Lower lobe of right lung (tissue), 2 donors: ENCODE measurements at places on chromosomes 4 and X. TPM values are rescaled to one million over a fixed set of nuclear protein-coding genes. Genes with fewer than 3 reads are reported as not detected.

- no peak overlapping the region for H3K4me3 ChIP-seq
- H3K27me3 ChIP-seq: no peaks in the 10 kb centered on the region
- no peak for DNase-seq
- H3K27ac ChIP-seq: no peak overlapping the region
Observed at GRCh38 chrX:22164770-22165388, 107.8 kb upstream of the CBLL2 start.

DNA sequence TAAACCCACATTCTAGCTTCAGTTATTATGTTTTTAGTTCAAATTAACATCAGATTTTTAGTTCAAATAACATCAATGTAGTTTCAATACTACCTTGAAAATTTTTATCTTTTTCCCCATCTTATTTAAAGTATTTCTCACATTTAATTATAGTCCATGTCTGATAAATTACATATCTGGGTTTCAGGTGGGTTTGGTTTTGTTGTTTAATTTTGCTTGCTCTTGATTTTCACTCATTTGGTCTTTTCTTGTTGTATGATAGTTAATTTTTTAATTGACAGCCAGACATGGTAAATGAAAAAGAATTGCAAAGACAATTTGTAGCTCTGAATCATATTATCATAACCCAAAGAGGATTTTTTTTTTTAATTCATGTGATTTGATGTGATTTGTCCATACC, 41.9 kb downstream of the GYG2 start:
- H3K27ac ChIP-seq: no peak overlapping the region
- no peaks in the 10 kb centered on the region for H3K27me3 ChIP-seq
- no peak overlapping the region for H3K4me3 ChIP-seq
- no peaks in the 10 kb centered on the region for H3K4me1 ChIP-seq
- no peaks in the 10 kb centered on the region for H3K36me3 ChIP-seq

DNA sequence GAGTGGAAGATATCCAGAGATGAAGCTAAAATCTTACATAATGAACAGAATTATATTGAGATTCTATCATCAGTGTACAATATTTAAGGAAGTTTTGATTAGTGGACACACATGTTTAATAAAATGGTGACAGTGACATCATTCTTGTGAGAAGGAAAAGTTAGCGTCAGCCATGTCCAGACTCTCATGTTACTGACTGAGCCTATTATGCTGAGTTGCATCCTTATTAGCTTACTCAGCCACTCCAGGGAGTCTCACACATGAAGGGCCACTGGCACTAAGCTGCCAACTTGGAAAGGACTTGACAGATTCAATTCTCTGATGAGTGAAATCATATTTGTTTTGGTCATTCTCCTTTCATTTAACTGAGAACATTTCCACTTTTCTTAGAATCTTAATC, 170.6 kb downstream of the BANK1 start:
- H3K27me3 ChIP-seq: no peaks in the 10 kb centered on the region
- H3K4me3 ChIP-seq: no peak overlapping the region
- H3K36me3 ChIP-seq: no peaks in the 10 kb centered on the region
- peak; percentile 36 for DNase-seq
- H3K4me1 ChIP-seq: no peaks in the 10 kb centered on the region

- no peak overlapping the region for H3K4me3 ChIP-seq
- no peaks in the 10 kb centered on the region for H3K27me3 ChIP-seq
- H3K27ac ChIP-seq: no peak overlapping the region
- DNase-seq: no peak
Observed at GRCh38 chrX:139078761-139079280, 367.3 kb upstream of the FGF13 start.

GRCh38 chr4:152709675-152710438, 30.1 kb upstream of the TMEM154 start:
- DNase-seq: no peak
- H3K4me1 ChIP-seq: no peaks in the 10 kb centered on the region
- no peak overlapping the region for H3K4me3 ChIP-seq

DNA sequence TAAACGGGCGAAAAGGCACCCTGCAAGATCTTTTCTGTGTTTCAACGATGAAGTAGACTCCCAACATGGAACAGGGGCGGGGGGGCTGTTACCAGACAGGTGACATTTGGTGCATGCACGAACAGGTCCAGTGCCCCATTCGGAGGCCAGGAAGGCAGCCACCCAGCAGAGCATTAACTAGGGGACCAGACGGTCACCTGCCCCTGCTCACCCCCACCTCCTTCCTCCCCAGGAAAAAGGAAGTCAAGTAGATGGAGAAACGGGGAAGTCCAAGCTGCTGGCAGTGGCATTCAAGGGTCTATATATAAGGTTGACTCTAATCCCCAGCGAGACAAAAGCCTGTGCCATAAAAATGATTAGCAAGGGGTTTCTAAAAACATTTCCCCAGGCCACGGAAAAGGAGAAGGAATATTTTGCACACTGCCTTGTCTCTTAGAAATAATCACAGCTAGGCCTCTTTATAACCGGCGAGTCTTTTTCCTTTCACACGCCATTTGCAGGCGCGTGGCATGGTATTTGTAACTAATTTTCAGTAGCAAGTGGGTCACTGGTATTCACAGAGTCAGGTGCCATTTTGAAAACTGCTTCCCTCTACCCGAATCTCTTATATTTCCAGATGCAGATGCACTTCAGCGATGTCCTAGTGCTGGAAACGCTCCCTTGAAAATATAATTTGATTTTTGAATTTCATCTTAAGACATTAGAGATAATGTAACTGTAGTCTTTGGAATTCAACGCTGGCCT, 1.2 kb upstream of the TMSB4X start:
- peaks cover 17% of the 10 kb centered on the region for H3K4me1 ChIP-seq
- H3K36me3 ChIP-seq: peaks cover 6% of the 10 kb centered on the region
- peak; percentile 58 for DNase-seq
- H3K4me3 ChIP-seq: peak overlapping the region; percentile 76

GRCh38 chrX:129115104-129115503, 408.2 kb downstream of the SMARCA1 start:
- no peak overlapping the region for H3K4me3 ChIP-seq
- H3K4me1 ChIP-seq: no peaks in the 10 kb centered on the region
- H3K27me3 ChIP-seq: no peaks in the 10 kb centered on the region
- no peaks in the 10 kb centered on the region for H3K36me3 ChIP-seq
- H3K27ac ChIP-seq: no peak overlapping the region
- no peak for DNase-seq

GRCh38 chrX:16559206-16559619, 90.7 kb upstream of the S100G start:
- H3K36me3 ChIP-seq: no peaks in the 10 kb centered on the region
- H3K27me3 ChIP-seq: no peaks in the 10 kb centered on the region
- H3K27ac ChIP-seq: no peak overlapping the region
- no peak overlapping the region for H3K4me3 ChIP-seq

DNA sequence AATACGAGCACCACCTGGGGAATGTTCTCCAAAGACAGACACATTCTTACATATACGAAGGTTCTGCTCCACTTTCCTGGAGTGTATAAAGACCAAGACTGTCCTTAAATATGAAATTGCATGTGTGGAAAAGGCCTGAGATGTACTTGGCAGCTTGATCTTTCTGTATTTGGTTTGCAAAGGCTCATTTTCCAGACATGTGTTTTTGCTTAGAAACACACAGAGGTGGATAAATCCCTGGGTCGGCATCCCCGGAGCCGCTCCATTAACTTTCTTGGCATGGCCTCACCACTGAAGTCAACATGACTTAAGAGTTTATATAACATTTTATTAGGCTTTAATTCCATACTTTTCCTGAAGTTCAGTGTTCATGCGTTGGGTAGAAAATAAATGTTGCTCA, 239.4 kb downstream of the LDB2 start:
- no peaks in the 10 kb centered on the region for H3K27me3 ChIP-seq
- no peak overlapping the region for H3K27ac ChIP-seq
- peaks cover 4% of the 10 kb centered on the region for H3K4me1 ChIP-seq
- H3K36me3 ChIP-seq: no peaks in the 10 kb centered on the region
- H3K4me3 ChIP-seq: no peak overlapping the region
- no peak for DNase-seq

DNA sequence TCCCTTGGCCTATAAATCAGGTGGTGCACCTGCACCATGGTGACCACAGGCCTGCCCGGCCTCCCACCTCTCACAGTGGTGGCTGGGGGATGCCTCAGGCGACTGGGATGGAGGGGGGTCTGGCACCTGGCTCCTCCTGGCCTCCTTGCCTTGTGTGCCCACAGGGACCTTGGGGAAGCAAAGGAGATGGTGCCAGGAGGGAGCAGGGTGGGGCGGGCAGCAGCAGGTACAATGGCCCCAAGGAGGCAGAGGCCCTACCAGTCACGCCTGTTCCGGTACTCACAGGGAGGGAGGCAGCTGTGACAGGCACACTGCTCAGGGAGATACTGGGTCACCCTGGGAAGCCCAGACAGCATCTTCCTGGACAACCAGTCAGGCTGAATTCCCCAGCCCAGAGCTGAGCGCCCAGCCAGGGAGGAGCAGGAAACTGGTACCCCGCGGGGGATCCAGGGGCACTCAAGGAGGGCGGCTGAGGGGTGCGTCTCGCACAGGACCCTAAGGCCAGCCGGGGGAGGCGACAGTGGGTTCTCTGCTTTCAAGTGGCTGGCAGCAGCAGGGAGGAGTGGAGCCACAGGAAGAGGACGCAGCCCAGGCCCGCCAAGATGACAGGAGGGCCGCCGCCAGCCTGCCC, 1.2 kb upstream of the TREX2 start:
- no peak overlapping the region for H3K27ac ChIP-seq
- DNase-seq: no peak
- no peak overlapping the region for H3K4me3 ChIP-seq
- peaks cover 13% of the 10 kb centered on the region for H3K36me3 ChIP-seq
- no peaks in the 10 kb centered on the region for H3K4me1 ChIP-seq

DNA sequence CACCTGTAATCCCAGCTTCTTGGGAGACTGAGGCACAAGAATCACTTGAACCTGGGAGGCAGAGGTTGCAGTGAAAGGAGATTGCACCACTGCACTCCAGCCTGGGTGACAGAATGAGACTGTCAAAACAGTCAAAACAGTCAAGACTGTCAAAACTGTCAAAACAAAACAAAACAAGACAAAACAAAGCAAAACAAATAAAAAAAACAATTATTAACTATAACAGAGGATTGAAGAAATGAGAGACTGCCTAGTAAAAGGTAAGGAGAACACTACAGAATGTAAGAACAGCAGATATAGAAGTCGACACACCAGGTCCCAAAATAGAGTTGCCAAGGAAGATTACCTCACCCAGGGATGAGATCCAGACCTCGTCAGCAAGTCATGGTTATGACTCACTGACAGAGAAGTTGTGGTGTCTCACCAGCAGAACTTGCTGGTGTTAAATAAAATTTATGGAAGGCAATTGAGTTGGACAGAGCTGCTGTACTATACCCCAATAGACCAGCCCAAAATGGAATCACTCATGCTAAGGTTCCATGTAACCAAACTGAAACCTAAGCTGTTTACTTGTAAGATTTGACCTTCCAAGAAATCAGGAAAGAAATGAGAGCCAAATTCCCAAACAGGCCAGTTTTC, 32.1 kb upstream of the GK start:
- H3K27ac ChIP-seq: no peak overlapping the region
- H3K36me3 ChIP-seq: no peaks in the 10 kb centered on the region
- H3K4me1 ChIP-seq: no peaks in the 10 kb centered on the region
- no peak overlapping the region for H3K4me3 ChIP-seq
- no peaks in the 10 kb centered on the region for H3K27me3 ChIP-seq

- no peak overlapping the region for H3K4me3 ChIP-seq
- no peaks in the 10 kb centered on the region for H3K27me3 ChIP-seq
- H3K27ac ChIP-seq: no peak overlapping the region
Observed at GRCh38 chr4:152735396-152735859, 44.1 kb downstream of the TIGD4 start.

GRCh38 chrX:48508400-48509244, at the start of gene PORCN:
Gene PORCN, plus strand, starts transcription at chrX:48508992. Its CDS starts 829 bp downstream, at chrX:48509821.
- H3K27ac ChIP-seq: peak within 1 kb of the TSS; percentile 64
- no peaks in the 10 kb centered on the region for H3K4me1 ChIP-seq
- DNase-seq: peak; percentile 88
- H3K4me3 ChIP-seq: peak within 1 kb of the TSS; percentile 66
- H3K27me3 ChIP-seq: no peaks in the 10 kb centered on the region
- H3K36me3 ChIP-seq: peaks cover 5% of the 10 kb centered on the region

- H3K27ac ChIP-seq: no peak overlapping the region
- no peak for DNase-seq
- H3K4me1 ChIP-seq: no peaks in the 10 kb centered on the region
- H3K4me3 ChIP-seq: no peak overlapping the region
- H3K36me3 ChIP-seq: no peaks in the 10 kb centered on the region
- H3K27me3 ChIP-seq: no peaks in the 10 kb centered on the region
Observed at GRCh38 chr4:26181616-26182015, 139.2 kb upstream of the RBPJ start.

DNA sequence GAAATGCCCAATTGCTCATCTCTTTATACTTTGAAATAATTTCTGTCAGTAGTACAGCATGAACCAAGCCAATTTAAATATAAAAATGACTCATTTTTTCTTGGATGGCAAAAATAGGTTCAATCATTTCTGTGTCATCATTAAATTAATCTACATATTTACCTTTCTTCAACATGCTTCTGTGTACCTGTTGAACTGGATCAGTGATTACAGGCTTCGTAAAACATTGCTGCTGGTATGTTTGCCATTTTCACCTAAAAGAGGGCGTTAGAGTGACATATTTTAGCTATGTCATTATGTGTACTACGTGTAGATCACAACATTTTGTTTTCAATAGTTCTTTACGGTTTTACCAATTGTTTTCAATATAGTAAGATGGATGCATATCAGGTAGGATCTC, 340.5 kb upstream of the MAOA start:
- H3K4me1 ChIP-seq: no peaks in the 10 kb centered on the region
- H3K4me3 ChIP-seq: no peak overlapping the region
- no peaks in the 10 kb centered on the region for H3K36me3 ChIP-seq
- no peak for DNase-seq

DNA sequence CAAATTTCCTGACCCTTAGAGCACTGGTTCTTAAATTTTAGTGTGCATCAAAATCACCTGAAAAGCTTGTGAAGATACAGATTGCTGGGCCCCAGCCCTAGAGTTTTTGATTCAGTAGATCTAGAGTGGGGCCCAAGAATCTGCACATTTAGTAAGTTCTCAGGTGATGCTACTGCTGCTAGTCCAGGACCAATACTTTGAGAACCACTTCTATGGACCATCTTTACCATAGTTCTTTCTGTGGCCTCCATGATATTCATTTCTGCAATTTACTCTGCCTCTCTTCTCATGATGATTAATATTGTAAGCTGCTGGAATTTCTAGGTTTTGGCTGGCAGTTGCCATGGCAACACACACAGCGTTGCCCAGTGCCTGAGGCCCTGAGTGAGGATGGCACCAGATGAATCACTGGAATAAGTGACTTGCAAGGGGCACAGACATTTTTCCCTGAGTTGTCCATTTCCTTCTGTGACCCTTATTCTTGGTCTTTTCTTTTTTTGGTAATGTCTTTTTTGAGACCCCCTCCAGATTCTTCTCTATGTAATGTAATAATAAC, 83.6 kb downstream of the PPP1R2C start:
- no peak overlapping the region for H3K27ac ChIP-seq
- no peaks in the 10 kb centered on the region for H3K4me1 ChIP-seq
- H3K27me3 ChIP-seq: no peaks in the 10 kb centered on the region

- no peak overlapping the region for H3K27ac ChIP-seq
- H3K4me1 ChIP-seq: no peaks in the 10 kb centered on the region
- no peaks in the 10 kb centered on the region for H3K27me3 ChIP-seq
- H3K36me3 ChIP-seq: no peaks in the 10 kb centered on the region
- H3K4me3 ChIP-seq: no peak overlapping the region
Observed at GRCh38 chrX:105533951-105534350, 288.4 kb upstream of the NRK start.

Gene DDX53
- not detected for total RNA-seq

Gene ABCB7
- total RNA-seq: 30.1 TPM

Gene GLOD5
- total RNA-seq: 0.95 TPM

Gene MAGEA11
- not detected for total RNA-seq

Gene ITIH6
- total RNA-seq: not detected

Gene MTMR8
- total RNA-seq: 1.9 TPM

Gene STARD8
- total RNA-seq: 36.5 TPM

Gene GABRA4
- total RNA-seq: not detected

Gene RPA4
- total RNA-seq: 1.5 TPM

Gene SCML2
- total RNA-seq: 0.80 TPM
